ENCODE measurements at places on chromosomes 16 and 17.

GRCh38 chr16:22007159-22007508 is 777 bp upstream of the MOSMO start:
- DNase-seq: no peak

DNA sequence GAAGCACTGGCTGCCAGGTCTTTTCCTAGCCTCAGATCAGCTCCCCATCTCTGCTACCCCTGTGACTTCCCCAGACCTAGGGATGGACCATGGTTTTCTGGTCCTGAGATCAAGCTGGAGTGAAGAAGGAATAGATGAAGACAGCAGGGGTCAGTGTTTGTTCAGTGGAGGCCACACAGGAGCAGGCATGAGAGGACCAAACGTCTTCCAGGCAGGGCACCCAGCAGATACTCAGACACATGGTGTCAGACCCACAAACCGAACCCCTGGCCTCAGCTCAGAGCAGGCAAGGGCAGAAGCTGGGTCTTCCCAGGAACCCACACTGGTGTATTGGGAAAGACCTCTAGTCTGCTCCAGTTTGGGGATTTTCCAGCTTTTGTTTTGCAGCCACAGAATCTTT is 189.7 kb downstream of the IRX5 start:
- peak; percentile 68 for DNase-seq

DNA sequence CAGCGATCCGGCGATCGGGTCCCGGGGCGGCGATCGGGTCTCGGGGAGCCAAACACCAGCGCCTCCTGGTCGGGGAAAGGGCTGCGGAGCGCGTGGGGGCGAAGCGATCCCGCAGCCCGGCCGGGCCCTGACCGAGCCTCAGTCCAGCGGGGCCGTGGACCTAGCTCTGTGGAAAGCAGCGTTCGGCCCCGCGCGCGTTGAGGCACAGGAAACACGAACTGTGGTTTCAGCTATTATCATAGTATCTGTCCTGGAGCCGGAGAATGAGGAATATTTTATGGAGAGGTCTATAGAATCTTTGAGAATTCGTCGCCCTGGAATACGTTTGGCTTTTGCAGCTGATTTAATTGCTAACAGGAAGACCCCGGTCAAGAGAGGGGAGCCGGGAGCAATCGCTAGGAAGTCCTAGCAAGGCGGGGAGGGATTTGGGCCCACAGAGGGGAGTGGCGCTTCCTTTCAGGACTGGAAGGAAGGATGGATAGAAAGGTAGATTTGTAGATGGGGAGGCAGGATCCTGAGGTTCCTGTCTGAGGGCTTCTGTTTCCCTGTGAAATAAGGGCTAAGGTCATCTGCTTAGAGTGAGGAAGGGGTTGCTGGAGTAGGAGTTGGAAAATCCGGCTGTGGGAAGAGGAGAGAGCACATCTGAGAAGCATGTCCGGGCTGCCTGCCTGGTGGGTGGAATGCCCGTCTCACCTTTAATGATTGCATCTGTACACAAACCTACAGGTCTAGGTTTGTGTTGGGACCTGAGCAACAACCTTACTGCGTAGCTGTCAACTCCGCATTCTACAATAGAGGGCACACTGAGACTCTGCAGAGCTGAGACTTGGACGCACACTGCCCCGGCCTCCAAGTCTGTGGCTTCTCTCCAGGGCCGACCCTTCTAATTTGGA is 770 bp downstream of the CCNF start:
- no peak for DNase-seq

- DNase-seq: peak; percentile 97
Measured at GRCh38 chr17:80414803-80415625, at the start of gene ENDOV. TSS of gene ENDOV (plus strand) at chr17:80415167. CDS start at chr17:80415195, 28 bp downstream.

GRCh38 chr17:76160896-76161528 is 20.0 kb upstream of the FOXJ1 start:
- DNase-seq: no peak

DNA sequence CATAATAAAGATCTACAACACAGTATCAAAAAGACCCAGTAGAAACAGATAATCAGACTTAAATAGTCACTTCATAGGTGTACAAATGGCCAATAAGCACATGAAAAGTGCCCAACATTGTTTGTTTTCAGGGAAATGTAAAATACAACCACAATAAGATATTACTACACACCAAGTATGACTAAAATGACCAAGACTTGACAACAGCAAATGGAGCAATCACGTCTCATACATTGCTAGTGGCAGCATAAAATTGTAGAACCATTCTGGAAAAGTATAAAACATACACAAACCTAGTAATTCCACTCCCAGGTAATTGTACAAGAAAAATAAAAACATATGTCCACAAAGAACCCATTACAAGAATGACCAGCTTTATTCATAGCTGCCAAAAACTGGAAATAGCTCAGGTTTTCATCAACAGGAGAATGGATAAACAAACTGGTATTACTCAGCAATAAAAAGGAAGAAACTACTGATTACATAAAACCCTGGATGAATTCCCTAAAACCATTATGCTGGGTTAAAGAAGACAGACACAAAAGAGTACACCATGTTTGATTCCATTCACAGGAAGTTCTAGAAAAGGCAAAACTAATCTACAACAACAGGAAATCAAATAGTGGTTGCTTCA is 85.6 kb downstream of the TTC19 start:
- DNase-seq: no peak

DNA sequence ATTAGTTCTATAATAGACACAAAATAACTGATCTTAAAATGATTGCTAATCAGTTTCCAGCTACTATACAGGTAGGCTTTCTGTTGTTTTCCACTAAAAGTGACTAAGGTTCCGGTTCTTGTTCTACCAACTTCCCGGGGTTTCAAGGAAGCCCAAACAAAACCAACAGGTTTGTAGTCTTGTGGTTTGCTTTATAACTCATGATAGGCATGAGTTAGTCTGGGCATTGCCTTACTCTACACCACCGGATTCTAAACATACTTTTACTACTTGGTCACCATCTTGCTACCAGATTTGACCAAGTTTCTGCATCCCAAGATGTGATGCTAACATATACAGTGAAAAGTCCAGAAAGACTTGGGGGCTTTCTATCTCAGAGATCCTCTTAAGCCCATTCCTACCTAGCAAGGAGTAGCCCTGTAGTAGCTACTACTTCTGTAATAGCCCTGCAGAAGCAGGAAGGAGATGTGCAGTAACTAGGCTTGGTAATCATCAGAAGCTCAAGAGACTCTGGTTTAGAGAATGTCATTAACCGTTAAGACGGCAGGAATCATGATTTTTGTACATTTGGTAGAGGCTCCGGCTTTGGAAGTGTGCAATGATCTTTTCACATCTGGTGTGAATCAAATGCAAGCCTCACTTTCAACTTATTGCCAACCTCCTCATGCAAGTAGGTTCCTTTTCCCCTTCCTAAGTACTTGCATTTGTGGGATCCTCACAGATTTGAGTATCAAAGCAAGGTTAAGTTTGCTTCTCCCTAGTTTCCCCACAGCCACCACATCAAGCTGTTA is 1.6 kb downstream of the FAM117A start:
- DNase-seq: no peak

DNA sequence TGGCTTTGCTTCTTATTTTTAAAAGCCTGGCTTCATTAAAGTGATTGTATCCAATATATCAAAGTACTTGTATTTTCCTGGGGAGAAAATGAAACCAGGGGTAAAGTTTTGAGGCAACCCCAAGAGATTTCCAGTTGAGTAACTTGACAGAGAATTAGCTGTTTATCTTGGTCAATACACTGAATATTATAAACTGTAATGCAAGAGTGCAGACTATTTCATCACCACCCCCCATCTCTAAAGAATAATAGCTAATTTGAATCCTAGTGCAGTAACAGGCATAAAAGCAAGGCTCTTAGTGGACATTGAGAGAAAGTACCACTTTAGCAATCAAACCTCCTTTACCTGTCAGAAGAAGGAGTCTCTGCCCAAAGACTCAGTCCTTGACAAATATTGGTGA is 27.0 kb downstream of the IRX6 start:
- no peak for DNase-seq

- DNase-seq: no peak
Measured at GRCh38 chr16:17105239-17105797, 365.4 kb downstream of the XYLT1 start.

DNA sequence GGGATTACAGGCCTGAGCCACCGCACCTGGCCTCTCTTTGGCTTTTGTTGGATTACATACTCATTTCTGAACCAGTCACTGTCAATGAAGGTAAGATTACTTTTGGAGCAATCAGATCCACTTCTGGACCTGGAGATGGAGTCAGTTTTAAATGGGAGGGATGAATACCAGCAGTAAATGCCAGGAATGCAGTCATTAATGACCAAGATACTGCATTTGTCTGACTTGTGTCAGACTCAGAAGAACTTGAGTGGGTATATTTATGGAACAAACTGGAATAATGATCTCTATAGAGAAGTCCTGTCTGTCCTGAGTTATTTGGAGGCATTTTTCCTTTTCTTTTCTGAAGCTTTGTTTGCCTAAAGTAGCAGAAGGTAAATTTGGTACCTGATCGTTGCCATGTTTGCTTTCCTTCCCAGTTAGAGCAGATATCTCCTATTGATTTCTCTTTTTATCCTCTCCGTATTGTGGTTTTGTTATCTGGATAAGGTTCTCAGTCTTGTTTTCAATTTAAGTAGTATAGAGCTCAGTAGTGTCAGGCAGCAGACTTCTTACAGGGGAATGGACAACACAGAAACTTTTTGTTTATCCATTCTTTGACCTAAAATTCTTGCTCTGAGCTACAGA is 10.7 kb downstream of the NLK start:
- peak; percentile 21 for DNase-seq

All from WERI-Rb-1 (cell line).